NCI-H2171 treated with DMSO at 0.1 percent for 48 hours (cell line): ENCODE measurements at places on chromosomes 7 and 10.

- no peak for DNase-seq
Measured at GRCh38 chr10:71271662-71272055, 47.4 kb upstream of the SLC29A3 start.

DNA sequence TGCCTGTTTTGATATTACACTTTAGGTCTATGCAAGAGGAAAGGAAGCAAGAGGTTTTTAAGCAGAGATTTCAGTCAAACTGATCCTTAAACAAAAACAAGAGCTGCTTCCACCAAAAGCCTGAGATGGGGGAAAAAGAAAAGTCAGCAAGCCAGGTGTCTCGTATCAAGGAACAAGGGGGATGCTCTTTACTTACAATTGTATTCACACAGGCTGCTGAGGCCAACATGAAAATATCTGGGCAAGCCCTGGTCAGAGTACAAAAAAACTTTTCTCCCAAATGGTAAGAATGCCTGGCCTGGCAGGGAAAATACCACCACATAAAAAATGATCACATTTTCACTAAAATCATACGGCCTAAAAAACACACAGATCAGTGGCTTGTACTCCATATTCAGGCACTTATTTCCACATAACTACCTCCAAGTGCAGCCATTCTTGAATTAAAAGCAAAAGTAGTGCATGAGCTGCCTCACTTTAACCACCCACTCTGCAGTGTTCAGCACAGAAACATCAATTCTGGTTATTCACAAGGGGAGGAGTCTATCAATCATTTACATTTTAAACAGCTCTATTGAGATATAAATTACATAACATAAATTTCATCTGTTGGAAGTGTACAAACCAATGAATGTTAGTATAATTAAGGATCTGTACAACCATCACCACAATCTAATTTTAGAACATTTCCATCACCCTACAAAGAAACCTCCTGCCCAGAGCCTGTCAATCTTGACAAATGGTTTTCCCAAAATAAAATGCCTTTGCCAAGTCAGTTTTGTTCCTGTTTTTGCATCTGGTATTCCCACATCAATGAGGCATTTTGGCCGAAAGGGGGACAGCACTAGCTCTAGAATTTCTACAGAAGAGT lies 70.2 kb downstream of the GRB10 start:
- no peak for DNase-seq

DNA sequence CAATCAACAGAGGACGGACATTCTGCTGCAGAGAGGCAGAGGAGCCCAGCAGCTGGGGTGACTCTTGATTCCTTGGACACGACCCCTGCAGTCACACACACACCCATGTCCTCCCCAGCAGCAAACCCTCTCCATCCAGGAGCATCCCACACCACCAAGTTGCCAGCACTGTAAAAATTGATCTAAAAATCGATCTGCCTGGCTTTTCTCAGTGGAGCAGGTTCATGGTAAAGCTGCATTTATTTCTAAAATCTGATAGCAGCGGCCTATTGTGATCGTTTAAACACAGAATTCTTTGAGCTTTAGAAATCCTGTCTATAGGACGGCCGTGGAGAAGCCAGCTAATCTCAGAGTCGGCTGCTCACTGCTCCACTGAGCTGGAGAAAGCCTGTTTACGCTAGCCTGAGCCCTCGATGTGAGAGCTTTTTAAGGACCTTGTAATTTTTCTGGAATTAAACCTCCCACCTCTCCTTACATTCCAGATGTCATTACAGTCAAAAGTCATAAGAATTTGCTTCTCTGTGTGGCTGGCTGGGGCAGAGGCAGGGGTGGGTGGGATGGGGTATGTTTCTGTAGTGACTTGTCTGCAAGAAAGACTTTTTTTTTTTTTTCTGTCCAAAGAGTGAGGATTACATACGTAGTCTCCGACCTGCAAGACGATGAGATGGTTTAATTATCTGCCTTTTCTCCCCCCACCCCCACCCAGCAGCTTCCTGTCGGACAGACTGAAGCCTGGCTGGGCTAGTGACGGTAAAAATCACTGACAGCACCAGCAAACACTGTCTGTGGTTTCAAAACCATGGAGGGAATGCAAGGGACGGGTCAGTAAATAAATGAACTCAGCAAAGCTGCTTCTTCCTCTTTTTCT lies 31.6 kb downstream of the TRIM8 start:
- DNase-seq: no peak

- DNase-seq: no peak
Measured at GRCh38 chr10:52208365-52208764, 105.7 kb upstream of the DKK1 start.

- DNase-seq: no peak
Measured at GRCh38 chr10:33291053-33291592, 43.3 kb downstream of the NRP1 start.

DNA sequence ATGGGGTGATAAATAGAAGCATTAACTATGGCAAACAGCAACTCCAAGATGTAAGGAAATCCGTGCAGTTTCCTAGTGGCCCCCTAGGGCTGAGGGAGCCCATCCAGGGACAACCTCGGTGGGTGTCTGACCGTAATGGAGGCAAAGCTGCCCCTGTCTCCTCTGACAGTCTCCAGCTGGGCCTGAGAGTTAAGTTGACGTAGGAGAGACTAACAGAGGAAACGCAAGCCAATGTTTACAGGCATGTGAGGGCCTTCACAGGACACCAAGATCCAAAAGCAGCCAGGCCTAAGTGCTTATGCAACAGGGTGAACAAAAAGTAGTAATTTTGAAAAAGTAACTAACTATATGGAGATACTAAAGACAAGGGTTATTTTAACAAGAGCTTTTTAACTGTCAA lies 330.0 kb upstream of the C7orf33 start:
- DNase-seq: no peak

DNA sequence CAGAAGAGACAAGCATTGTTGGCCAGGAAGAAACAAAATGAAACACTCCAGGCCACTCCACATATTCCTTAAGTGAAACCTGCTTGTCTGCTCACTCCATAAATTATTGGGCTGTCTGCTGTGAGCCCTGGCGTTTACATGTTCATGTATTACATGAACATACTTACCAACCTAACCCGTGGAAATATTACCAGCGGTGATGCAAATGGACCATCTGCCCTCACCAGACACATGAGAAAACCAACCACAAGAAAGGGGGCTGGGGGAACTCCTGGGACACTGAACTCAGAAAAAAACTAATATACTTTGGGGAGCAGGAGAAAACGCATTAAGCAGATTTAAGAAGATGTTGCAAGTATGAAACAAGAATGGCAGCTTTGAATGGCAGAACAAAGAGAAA lies 731.2 kb upstream of the IGFBP3 start:
- no peak for DNase-seq
